GF-D8 (cell line): ENCODE measurements at places on chromosomes 11 and 22.

- DNase-seq: no peak
Measured at GRCh38 chr22:32827049-32827602, 25.6 kb downstream of the TIMP3 start.

DNA sequence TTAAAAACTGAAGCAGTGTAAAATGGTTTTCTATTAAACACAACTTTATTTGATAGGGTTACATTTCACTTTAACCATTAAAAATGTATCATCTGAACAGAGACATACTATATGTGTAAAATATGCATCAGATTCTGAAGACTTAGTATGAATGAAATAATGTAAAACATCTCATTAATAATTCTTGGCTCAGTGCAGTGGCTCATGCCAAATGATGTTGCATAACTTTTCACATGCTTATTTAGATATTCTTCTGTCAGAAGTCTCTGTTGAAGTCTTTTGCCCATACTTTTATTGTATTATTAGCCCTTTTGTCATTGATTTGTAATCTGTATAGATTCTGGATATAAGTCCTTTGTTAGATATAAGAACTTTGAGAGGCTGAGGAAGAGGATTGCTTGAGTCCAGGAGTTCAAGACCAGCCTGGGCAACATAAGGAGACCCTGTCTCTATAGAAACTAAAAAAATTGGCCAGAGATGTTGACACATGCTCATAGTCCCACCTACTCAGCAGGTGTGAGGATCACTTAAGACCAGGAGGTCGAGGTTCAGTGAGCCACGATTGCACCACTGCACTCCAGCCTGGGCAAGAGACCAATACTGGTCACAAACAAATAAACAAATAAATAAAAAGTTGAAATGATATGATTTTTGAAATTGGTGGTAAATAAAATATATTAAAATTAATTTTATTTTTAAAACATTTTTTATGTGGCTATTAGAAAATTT lies 73.8 kb upstream of the PARVA start:
- DNase-seq: no peak

GRCh38 chr11:90916706-90917105 lies 693.9 kb upstream of the CHORDC1 start:
- no peak for DNase-seq

DNA sequence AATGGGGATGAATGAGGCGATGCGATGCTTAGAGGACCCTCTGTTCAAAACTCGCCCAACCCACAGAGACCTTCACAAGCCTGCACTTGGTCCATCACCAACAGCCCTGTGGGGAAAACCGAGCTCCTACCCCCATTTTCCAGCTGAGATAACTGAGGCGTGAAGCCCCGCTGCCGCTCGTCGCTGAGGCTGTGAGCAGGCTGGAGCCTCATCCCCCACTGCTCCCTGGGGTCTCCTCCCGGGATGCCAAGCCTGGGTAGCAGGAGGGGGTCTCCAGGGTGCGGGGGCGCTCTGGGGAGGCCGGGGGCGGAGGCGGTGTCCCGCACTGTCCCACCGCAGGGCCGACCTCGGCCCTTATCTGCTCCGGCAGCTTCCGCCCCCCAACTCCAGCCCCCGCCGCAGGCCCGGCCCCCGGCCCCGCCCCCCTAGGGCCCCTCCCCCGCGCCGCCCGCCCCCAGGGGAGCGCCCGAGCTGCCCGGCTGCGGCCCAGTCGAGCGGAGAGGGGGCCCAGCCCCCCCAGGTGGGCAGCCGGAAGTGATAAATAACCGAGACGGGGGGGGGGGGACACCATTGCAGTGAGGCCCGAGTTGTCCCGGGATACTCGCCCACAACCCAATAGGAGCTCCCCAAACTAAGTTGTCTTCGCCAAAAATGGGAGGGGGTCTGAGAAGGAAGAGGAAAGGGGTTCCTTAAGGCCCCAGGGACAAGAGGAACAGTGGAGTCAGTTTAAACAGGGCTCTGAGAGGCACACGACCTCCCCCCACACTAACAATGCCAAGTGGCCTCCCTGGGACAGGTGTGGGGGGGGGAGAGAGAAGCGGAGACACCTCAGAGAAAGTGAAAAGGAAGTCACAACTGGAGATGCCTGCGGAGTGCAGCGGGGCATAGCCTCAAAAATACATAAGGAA lies 8.3 kb upstream of the SLC39A13 start:
- peak; percentile 14 for DNase-seq

DNA sequence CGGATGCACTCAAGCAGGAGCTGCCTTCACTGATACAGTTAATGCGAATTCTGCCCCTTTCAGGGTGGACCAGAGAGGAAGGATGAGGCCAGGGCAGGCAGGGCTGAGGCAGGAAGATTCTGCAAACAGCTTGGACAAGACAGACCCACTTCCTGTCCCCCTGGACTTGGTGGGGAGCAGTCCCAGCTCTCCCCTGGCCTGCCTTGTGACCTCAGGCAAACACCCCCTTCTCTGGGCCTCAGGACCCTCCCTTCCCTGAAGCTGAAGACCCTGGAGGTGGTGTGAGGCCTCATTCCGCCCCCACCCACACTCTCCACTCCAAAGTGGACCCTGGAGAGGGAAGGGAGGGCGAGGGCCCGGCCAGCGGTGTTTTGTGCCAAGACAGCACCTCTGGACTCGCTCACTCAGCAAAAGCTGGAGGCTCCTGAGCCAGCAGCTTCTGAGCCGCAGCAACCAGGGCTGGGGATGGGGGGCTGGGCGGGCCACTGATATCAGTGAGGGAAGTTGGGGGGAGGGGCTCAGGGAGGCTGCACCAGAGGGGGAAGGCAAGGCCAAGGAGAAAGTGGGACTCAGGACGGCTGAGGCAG lies 8.5 kb downstream of the RAB3IL1 start:
- no peak for DNase-seq

- no peak for DNase-seq
Measured at GRCh38 chr11:6191742-6192141, 7.3 kb upstream of the OR52W1 start.
